ENCODE measurements at places on chromosomes 11 and 22. TPM values are rescaled to one million over a fixed set of nuclear protein-coding genes. Genes with fewer than 3 reads are reported as not detected.
A peak's percentile ranks its signal among the peaks of the same experiment; 100 is the strongest.

Gene GPHA2
- total RNA-seq = 0.41 TPM

Gene NRXN2
- total RNA-seq = 0.60 TPM

- no peaks in the 10 kb centered on the region for H3K4me1 ChIP-seq
- no peaks in the 10 kb centered on the region for H3K27me3 ChIP-seq
- no peak overlapping the region for H3K4me3 ChIP-seq
- peaks cover 12% of the 10 kb centered on the region for H3K36me3 ChIP-seq
- no peak for DNase-seq
Measured at GRCh38 chr11:19891022-19891421, 178.4 kb downstream of the NAV2 start.

GRCh38 chr22:27988704-27989103 is 69.6 kb upstream of the PITPNB start:
- peaks cover 11% of the 10 kb centered on the region for H3K36me3 ChIP-seq
- H3K4me3 ChIP-seq = no peak overlapping the region
- H3K4me1 ChIP-seq = peaks cover 1% of the 10 kb centered on the region
- H3K27me3 ChIP-seq = no peaks in the 10 kb centered on the region
- no peak for DNase-seq

Gene CD248
- total RNA-seq = 0.22 TPM

- no peaks in the 10 kb centered on the region for H3K36me3 ChIP-seq
- no peaks in the 10 kb centered on the region for H3K4me1 ChIP-seq
- H3K4me3 ChIP-seq = no peak overlapping the region
- no peak overlapping the region for H3K27ac ChIP-seq
Measured at GRCh38 chr11:122690384-122690783, 34.9 kb downstream of the UBASH3B start.

DNA sequence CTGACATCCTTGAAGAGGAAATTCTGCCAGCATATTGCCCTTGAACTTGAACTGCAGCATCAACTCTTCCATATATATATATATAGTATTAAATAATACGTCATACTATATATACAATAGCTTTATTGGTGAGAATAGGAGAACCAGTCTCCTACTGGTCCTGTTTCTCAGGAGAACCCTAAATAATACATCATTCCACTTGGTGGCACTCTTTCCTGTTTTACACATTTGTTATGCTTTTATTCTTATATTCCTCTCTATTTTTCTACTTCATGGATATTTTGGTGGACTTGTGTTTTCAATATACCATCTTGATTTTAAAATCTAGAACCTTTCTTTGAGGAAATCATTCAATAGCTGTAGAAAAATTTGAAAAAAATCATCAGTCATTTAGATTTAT is 193.3 kb downstream of the TRPC6 start:
- no peaks in the 10 kb centered on the region for H3K27me3 ChIP-seq
- H3K36me3 ChIP-seq = no peaks in the 10 kb centered on the region

Gene MYO18B
- 1.9 TPM for total RNA-seq

Gene OR51A7
- not detected for total RNA-seq

Gene SMC1B
- total RNA-seq = not detected

Gene CCDC87
- total RNA-seq = 0.89 TPM

DNA sequence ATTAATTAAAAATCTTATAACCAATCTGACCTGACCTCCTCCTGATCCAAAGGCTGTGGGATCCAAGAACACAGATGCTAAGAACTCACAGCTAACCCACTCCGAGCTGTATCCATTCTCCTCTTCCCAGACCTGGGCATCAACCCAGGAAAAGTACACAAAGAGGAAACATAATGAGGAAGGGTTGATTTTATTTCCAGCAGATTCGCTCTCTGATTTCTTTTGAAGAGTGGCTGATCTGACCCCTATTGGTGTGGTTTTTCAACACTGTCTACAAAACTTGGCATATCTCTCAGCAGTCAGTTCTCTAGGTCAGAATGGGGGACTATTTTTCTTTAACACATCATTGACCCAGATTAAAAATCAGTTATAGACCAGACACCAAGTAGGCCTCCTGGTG is 201.9 kb upstream of the UBASH3B start:
- no peak overlapping the region for H3K27ac ChIP-seq
- DNase-seq = no peak
- peaks cover 3% of the 10 kb centered on the region for H3K27me3 ChIP-seq
- H3K4me3 ChIP-seq = no peak overlapping the region
- H3K36me3 ChIP-seq = peaks cover 1% of the 10 kb centered on the region

DNA sequence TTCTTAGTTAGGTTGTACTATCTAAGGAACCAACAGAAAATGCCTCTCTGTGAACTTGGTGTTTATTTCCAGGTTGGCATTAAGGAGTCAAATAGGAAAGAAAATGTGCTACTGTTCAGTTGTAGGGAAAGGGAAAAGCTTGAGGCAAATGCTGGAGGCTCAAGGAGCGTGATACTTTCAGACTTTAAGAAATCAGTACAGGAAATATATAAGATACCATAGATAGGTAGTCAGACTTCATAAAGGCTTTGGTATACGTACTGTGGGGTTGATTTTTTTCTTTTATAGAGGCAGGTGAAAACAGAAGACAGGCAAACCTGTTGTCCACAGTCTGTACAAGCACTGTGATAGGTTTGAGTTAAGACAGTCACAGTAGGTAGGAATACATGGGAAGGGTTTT is 30.8 kb downstream of the EP300 start:
- H3K27me3 ChIP-seq = no peaks in the 10 kb centered on the region
- DNase-seq = no peak
- H3K36me3 ChIP-seq = peaks cover 30% of the 10 kb centered on the region
- peaks cover 2% of the 10 kb centered on the region for H3K4me1 ChIP-seq

GRCh38 chr11:126079621-126080124 is 17.0 kb upstream of the CDON start:
- H3K27ac ChIP-seq = peak overlapping the region; percentile 93
- peaks cover 24% of the 10 kb centered on the region for H3K4me1 ChIP-seq
- H3K4me3 ChIP-seq = no peak overlapping the region
- peaks cover 6% of the 10 kb centered on the region for H3K27me3 ChIP-seq

- peaks cover 25% of the 10 kb centered on the region for H3K4me1 ChIP-seq
- peaks cover 62% of the 10 kb centered on the region for H3K27me3 ChIP-seq
- H3K4me3 ChIP-seq = no peak overlapping the region
- no peak for DNase-seq
Measured at GRCh38 chr11:117879516-117880480, 3.3 kb upstream of the FXYD6 start.

Gene TMEM86A
- 7.9 TPM for total RNA-seq

DNA sequence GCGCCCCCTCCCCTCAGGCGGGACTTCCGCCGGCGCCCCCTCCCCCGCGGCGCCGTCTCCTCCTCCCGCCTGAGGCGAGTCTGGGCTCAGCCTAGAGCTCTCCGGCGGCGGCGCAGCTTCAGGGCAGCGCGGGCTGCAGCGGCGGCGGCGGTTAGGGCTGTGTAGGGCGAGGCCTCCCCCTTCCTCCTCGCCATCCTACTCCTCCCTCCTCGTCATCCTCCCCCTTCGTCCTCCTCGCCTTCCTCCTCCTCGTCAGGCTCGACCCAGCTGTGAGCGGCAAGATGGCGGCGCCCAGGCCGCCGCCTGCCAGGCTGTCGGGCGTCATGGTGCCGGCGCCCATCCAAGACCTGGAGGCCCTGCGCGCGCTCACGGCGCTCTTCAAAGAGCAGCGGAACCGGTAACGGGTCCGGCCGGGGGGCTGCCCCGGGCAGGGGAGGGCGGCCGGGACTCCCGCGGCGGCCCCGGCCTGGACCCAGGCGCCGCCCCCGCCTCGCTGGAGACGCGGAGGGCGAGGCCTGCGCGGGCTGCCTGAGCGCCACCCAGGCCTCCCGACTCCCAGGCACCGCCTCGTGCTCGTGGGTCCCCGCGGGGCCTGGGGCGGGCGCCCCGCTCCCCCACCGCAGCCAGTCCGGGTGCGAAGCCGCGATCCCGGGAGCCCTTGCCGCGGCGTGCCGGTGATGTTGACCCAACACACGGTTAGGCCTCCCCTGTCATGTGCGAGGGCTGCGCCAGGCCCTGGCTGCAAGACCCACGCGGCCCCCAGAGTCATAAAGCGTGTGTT is at the start of gene ATXN10:
ATXN10 (plus strand) TSS at position 52 of the 781 bp plus-strand sequence; CDS start at position 282, 230 bp downstream.
- peaks cover 3% of the 10 kb centered on the region for H3K27me3 ChIP-seq
- H3K27ac ChIP-seq = peak within 1 kb of the TSS; percentile 94
- H3K4me1 ChIP-seq = peaks cover 39% of the 10 kb centered on the region
- H3K36me3 ChIP-seq = peaks cover 2% of the 10 kb centered on the region
- DNase-seq = peak; percentile 63

GRCh38 chr22:40703736-40704135 is 24.5 kb downstream of the MCHR1 start:
- no peaks in the 10 kb centered on the region for H3K4me1 ChIP-seq
- H3K27ac ChIP-seq = no peak overlapping the region
- no peak for DNase-seq
- no peaks in the 10 kb centered on the region for H3K27me3 ChIP-seq
- H3K4me3 ChIP-seq = no peak overlapping the region
- H3K36me3 ChIP-seq = no peaks in the 10 kb centered on the region

- no peaks in the 10 kb centered on the region for H3K27me3 ChIP-seq
- H3K27ac ChIP-seq = peak overlapping the region; percentile 96
- peaks cover 1% of the 10 kb centered on the region for H3K36me3 ChIP-seq
Measured at GRCh38 chr22:35299217-35299672, 449 bp upstream of the TOM1 start.

Gene ZP1
- not detected for total RNA-seq

Gene GALNT18
- total RNA-seq = 2.1 TPM

GRCh38 chr11:8267831-8268529 is 4.3 kb upstream of the LMO1 start:
- no peaks in the 10 kb centered on the region for H3K36me3 ChIP-seq
- no peak overlapping the region for H3K4me3 ChIP-seq
- H3K27me3 ChIP-seq = peaks cover 88% of the 10 kb centered on the region

GRCh38 chr22:40216041-40216756 is 38.5 kb downstream of the TNRC6B start:
- no peak for DNase-seq
- H3K36me3 ChIP-seq = peaks cover 18% of the 10 kb centered on the region
- peaks cover 33% of the 10 kb centered on the region for H3K4me1 ChIP-seq
- H3K4me3 ChIP-seq = no peak overlapping the region
- H3K27me3 ChIP-seq = no peaks in the 10 kb centered on the region

- no peak for DNase-seq
- peaks cover 8% of the 10 kb centered on the region for H3K4me1 ChIP-seq
- no peak overlapping the region for H3K4me3 ChIP-seq
- H3K27me3 ChIP-seq = peaks cover 11% of the 10 kb centered on the region
Measured at GRCh38 chr11:60762851-60763691, 6.4 kb downstream of the MS4A15 start.

Gene WBP2NL
- total RNA-seq = not detected

DNA sequence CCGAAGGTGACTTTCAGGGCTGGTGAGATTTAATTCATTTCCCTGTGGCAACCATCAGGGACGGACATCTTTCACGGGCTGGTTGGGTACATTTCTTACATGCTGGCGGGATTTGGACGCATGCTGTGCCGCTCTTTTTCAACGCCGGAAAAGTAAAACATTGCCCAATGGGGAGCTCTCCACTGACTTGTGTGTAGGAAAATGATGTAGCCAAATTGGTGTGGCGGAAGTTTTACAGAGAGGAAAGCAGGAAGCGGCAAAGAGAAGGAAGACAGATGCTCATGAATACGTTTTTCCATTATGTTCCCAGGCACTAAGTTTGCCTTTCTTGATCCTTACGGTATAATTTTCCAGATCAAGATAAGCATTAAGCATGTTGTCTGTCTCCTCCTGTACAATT is 375.8 kb downstream of the NTM start:
- H3K36me3 ChIP-seq = no peaks in the 10 kb centered on the region
- peaks cover 33% of the 10 kb centered on the region for H3K27me3 ChIP-seq
- DNase-seq = no peak
- no peak overlapping the region for H3K27ac ChIP-seq
- H3K4me3 ChIP-seq = no peak overlapping the region

Gene SPINDOC
- 75.3 TPM for total RNA-seq

DNA sequence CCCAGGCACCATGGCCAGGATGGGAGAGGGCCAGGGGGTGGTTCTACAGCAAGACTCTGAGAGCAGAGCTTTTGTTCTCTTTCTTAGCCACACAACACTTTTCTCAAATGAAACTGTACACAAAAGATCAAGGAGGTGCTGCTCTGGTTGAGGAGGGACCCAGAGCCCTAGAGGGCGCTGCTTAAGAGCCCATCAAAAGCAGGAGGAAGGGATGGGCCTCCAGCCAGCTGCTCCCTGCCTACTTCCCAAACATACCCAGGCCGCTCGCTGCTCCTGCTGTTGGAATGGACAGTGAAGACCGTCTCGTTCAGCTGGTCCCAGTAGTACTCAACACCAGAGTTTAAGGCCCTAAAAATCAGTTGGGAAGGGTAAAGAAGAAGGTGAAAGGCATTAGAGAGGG is 18.4 kb upstream of the CHRM4 start:
- H3K36me3 ChIP-seq = peaks cover 12% of the 10 kb centered on the region
- no peak overlapping the region for H3K4me3 ChIP-seq
- DNase-seq = no peak
- no peaks in the 10 kb centered on the region for H3K27me3 ChIP-seq
- no peaks in the 10 kb centered on the region for H3K4me1 ChIP-seq
- no peak overlapping the region for H3K27ac ChIP-seq

GRCh38 chr11:109972939-109973338 is 120.3 kb upstream of the ZC3H12C start:
- no peaks in the 10 kb centered on the region for H3K36me3 ChIP-seq
- H3K27ac ChIP-seq = no peak overlapping the region
- DNase-seq = no peak
- H3K4me1 ChIP-seq = no peaks in the 10 kb centered on the region
- no peak overlapping the region for H3K4me3 ChIP-seq

Gene MRPL23
- 47.2 TPM for total RNA-seq

- H3K4me3 ChIP-seq = no peak overlapping the region
- peaks cover 20% of the 10 kb centered on the region for H3K27me3 ChIP-seq
- no peaks in the 10 kb centered on the region for H3K36me3 ChIP-seq
- H3K27ac ChIP-seq = no peak overlapping the region
- no peak for DNase-seq
- H3K4me1 ChIP-seq = peaks cover 7% of the 10 kb centered on the region
Measured at GRCh38 chr11:74450318-74450717, 17.0 kb downstream of the KCNE3 start.

- H3K4me1 ChIP-seq = peaks cover 5% of the 10 kb centered on the region
- DNase-seq = no peak
- H3K27me3 ChIP-seq = peaks cover 64% of the 10 kb centered on the region
- H3K36me3 ChIP-seq = no peaks in the 10 kb centered on the region
- peak overlapping the region; percentile 60 for H3K4me3 ChIP-seq
- no peak overlapping the region for H3K27ac ChIP-seq
Measured at GRCh38 chr11:2268729-2269600, 1.4 kb downstream of the ASCL2 start.

- H3K4me1 ChIP-seq = peaks cover 5% of the 10 kb centered on the region
- H3K4me3 ChIP-seq = no peak overlapping the region
- H3K27me3 ChIP-seq = no peaks in the 10 kb centered on the region
- no peak for DNase-seq
- no peak overlapping the region for H3K27ac ChIP-seq
Measured at GRCh38 chr11:121983901-121984300, 132.1 kb downstream of the BLID start.

GRCh38 chr11:35282221-35282882 is 137.0 kb downstream of the SLC1A2 start:
- no peak overlapping the region for H3K27ac ChIP-seq
- DNase-seq = no peak
- H3K36me3 ChIP-seq = no peaks in the 10 kb centered on the region
- H3K27me3 ChIP-seq = no peaks in the 10 kb centered on the region

Gene PAMR1
- 0.38 TPM for total RNA-seq

- no peak overlapping the region for H3K4me3 ChIP-seq
- H3K4me1 ChIP-seq = no peaks in the 10 kb centered on the region
- H3K27ac ChIP-seq = no peak overlapping the region
- H3K36me3 ChIP-seq = no peaks in the 10 kb centered on the region
- DNase-seq = peak; percentile 54
Measured at GRCh38 chr22:22954656-22955055, 67.0 kb downstream of the IGLL5 start.

Gene CARNS1
- total RNA-seq = 0.29 TPM
